Activated T-cell treated with anti-CD3 and anti-CD28 coated beads for 4 hours (primary cell): ENCODE measurements at places on chromosomes 2 and 18.

GRCh38 chr18:9890196-9890595 lies 4.4 kb downstream of the TXNDC2 start:
- no peak for DNase-seq

- no peak for DNase-seq
Measured at GRCh38 chr2:72932045-72932740, 14.9 kb downstream of the EMX1 start.

DNA sequence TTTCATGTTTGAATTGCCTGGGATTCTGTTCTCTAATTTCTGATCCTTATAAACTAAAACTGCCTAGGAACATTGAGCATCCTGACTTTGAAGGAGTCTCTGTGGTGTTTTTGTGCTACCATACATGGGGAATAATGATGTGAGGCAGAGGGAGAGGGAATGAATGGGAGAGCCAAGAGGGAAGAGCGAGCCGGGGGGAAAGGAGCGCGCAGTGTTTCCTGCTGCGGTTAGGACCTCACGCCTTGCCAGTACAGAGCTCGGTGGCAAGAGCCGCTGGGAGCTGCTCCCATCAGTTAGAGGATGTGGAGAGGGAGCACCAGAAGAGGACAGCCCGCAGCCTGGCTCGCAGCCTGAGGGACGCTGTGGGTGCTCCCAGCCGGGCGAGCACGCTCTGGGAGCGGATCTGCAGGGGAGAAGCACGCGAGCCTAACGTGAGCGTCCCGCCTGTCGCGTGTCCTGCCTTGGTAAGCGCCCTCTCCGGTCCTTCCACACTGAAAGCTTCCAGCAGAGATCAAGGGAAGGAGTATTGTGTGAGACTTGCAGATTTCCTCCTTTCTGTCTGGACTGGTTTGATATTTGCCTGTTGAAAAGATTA lies 114.7 kb downstream of the FAM210A start:
- DNase-seq = no peak

DNA sequence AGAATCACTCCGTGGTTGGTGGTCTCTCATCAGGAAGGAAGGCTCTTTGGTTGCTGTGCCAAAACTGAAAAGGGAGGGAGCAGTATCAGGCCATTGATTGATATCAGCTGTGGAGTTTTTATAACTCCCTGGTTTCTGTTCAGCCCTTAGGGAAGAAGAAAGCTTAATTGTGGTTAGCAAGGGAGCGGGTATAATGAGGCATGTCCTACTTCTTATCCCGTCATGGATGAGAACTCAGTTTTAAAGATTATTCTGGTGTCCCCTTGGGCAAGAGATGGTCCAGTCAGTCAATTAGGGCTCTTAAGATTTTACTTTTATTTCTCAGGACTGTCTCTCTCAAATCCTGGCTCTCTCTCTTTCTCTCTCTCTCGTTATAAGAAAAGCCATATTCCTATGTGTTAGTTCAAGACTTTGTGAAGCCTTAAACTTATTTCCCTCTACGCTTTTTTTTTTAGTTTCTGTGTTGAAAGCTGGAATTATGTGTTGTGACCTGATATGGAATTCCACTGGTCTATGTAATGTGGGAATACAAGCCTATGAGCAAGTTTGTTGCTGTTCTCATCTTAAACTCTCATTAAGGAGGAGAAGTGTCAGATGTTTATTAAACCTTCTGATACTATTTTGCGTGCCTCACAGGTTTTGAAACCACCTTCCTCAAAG lies 514.0 kb upstream of the CDH2 start:
- no peak for DNase-seq

GRCh38 chr2:48473271-48473670 lies 56.7 kb upstream of the STON1 start:
- DNase-seq = no peak

DNA sequence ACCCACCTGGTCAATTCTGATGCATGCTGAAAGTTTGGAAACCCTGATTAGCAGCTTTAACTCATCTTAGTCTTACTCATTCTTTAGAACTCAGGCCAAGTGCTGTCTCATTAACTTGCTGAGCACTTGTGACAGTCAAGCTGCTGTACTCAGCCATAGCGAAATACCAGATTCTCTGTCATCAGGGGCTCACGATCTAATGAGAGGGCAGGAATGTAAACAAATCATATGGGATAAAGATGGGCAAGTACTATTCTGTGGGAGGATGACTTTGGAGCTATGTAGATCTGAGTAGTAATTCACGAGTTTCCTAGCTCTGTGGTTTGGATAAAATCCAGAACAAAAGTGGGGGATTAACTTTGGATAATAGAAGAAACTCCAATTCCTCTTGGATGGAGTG lies 376.6 kb downstream of the HRH4 start:
- no peak for DNase-seq

DNA sequence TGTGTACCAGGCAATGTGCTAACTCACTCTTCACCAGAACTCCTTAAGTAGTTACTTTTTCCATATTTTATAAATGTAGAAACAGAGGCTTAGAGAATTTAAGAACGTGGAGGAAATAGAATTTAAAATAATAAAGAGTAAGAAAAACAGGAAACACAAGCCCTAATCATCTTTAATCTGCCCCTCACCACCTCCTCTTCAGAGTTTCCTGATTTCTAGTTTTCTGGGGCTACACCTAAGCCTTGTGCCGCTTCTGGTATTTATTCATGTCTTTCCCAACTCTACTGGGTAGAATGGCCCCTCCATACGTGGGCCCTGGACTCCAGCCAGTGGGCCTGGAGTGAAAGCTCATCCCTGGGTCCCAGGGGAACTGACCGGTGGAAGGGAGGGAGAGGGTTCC lies 85.4 kb downstream of the RTN4 start:
- DNase-seq = no peak

- DNase-seq = no peak
Measured at GRCh38 chr2:61218817-61219170, 56.8 kb downstream of the C2orf74 start.

DNA sequence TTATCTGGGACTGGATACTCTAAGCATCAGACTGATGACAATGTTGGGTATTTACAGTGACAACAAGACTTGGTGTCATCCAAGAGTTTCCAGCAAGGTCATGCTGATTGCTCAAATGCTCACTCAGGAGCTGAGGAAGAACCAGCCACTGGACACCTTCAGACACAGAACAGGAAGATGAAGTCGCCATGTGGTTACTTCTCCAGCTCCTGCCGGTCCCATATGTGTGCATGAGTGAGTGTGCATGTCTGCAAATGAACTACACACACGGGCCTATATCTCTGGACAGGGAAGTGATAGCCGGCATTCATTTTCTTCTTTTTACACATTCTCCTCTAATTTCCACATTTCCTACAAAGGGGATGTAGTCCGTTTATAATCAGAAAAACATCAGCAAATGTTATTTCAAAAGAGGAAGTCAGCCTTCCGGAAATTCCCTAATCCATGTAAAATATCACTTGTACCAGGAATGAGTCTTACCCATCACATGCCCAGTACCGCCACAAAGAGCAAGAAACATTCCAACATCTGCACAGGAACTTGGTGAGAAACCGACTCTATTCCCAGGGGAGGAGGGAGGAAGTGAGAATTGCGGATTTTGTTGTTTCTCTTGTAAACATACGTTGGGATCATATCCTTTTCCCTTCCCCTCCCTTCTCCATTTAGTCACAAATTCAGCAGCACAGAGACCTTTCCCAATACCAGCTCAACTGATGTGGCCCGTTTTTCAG lies 10.8 kb downstream of the RFX8 start:
- DNase-seq = no peak

DNA sequence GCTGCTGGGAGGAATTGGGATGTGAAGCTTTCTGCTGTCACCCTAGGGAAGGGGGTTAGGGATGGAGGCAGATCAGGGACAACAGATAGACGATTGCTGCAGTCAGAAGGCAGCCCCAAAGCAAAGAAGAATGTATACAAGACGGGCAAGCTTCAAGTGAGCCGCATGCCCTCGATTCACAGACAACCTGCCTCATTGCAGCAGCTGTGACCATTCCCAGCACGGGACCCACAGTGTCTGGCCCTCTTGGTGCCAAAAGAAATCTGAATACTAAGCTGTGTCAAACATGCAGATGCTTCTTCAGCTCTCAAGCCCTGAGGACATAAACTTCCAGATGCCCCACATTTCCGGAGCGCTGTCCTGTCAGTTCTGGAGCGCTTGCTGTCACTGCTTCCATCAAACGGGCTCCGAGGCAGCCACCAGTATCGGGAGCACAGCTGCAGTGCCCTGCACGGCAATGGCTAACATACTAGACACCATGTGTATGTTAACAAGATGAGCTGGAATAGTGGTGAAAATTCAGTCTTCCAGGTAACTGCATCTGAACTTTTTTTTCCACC lies 33.8 kb downstream of the PRELID3A start:
- no peak for DNase-seq

GRCh38 chr2:173033084-173033483 lies 42.6 kb upstream of the MAP3K20 start:
- no peak for DNase-seq
